ENCODE measurements at places on chromosomes 7 and 10. TPM values are rescaled to one million over a fixed set of nuclear protein-coding genes. Genes with fewer than 3 reads are reported as not detected.

Gene SEMA3E
- total RNA-seq, result not detected

DNA sequence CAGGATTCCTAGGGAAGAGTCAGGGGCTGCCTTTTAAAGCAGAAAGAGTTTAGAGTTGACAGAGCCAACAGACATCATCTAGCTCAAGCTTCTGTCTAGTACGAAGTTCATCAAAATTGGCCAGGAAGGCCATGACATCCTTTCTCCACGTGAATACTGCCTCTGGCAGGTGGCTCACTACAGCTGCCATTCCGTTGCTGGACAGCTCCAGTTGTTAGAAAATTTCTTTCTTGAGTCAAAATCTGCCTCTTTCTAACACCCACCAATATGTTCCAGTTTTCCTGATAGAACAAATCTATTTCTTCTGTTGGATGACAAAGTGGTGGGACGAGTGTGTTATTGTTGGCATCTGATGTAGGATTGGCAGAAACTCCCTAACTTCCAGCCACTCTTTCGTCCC lies 154.9 kb downstream of the ADRA2A start:
- DNase-seq, result no peak

DNA sequence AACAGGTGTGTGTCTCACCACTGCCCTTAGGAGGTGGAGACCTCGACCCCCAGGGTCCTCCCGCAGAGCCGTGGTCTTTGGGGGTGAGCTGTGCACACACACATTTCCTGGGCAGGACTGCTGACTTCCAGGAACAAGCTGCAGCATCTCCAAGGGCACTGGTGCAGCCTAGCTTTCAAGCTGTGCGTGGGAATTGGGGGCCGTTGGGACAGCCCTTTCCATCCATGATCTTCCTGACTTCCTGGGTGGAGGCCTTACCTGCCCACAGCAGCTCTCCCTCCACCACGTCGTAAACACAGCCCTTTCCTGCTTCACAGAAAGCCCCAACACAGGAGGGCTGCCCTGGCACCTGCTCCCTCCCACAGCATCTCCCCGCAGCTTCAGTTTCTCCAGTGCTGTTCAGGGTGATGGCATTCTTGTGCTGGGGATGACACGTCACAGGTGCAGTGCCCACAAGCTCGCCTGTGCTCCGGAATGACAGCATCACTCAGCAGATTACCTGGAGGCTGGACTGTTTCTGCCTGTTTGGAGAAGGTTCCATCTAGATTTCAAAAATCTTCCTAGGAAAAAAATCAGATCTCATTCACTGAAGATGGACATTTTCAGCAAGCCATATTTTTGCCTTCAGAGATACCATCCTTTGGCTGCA lies 208.0 kb upstream of the PPP2R2D start:
- peak; percentile 54 for DNase-seq

Gene SPDYE5
- total RNA-seq, result 0.26 TPM

DNA sequence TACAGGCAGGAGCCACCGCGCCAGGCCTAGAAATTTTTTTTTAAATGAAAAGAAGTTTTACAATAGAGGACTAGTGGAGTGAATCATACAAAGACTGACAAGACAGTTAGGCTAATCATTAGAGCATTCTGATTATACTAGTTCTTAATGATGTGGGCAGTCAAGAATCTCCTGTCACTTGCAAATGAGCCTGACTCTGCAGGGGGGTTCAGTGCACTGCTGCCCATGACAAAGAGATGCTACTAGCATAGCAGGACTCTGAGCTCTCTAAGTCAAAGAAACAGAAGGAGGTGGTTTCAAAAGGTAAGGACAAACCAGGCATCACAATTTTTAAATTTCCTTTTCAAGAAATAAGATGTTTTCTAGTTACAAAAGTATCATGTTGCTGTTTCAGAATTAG lies 59.0 kb downstream of the CCDC6 start:
- no peak for DNase-seq

Gene CALHM1
- not detected for total RNA-seq

Gene LIPK
- not detected for total RNA-seq

Gene PVRIG
- 58.7 TPM for total RNA-seq

GRCh38 chr7:11170175-11170574 lies 196.5 kb downstream of the PHF14 start:
- DNase-seq, result no peak

DNA sequence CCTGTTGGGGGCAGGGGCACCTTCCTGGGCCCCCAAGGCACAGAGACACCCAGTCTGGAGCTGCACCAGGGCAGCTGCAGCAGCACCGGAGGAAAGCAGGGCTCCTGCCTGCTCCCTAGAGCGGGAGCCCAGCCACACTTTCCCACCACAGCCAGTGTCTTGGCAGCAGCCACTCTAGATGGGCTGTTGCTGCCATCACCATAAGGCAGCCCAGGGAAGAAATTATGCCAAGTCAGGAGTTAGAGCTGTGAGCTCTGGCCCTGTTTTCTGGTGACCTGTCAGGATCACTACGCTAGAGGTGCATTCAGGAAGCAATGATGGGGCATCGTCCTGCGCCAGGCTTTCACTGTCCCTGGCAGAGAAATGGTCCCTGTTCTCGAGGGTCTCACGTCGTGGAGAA lies 38.0 kb upstream of the ZNRF2 start:
- DNase-seq, result no peak

DNA sequence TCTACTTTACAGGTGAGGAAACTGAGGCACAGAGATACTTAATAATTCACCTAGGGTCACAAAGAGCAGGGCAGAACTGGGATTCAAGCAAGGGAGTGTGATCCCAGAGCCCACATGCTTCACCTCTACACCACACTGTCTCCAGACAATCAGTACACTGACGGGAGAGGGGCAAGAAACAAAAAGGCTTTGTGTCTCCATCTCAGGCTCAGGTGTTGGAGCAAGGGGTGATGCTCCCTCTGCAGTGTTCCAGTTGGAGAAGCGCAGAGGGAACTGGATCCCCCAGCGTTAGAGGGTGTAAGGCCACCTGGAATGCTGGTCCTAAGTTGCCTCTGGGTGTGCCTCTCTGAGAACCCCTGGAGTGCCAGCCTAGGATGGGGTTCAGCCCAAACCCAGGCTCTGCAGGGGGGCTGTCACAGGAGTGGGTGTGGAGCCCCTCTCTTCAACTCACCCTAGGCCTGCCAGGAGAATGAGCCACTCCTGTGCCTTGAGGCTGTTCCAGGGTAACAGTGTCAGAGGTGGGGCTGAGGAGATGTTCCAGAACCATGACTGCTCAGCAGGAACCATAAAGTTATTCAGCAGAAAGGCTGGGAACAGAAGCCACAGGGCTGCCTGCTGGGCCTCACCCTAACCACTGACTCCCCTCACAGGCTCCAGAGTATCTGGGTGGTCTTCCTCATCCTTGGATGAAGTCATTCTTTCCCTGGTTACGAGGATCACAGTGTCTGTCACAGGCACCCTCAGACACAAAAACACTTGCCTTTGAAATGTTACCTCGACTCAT lies 5.5 kb downstream of the RBP4 start:
- DNase-seq, result no peak

GRCh38 chr7:71800321-71800720 lies 611.8 kb downstream of the CALN1 start:
- DNase-seq, result no peak

Gene MMP21
- 0.27 TPM for total RNA-seq

Gene POU6F2
- total RNA-seq, result not detected

DNA sequence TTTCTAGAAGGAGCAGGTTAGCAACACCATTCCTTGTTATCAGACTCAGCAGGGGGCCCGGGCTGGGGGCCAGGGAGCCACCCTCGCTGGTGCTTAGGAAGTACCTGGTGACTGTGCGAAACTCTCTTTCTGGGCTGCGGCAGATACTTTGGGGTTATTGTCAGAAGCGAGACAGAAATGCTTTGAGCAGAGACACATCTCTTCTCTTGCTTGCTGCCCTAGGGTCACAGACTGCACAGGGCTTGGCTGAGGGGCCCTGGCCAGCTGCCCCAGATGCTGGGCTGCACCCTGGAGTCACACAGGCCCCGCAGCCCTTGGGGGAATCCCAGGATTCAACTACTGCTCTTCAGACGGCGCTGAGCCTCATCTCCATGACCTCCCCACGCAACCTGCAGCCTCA lies 91.9 kb downstream of the WDFY4 start:
- DNase-seq, result no peak

DNA sequence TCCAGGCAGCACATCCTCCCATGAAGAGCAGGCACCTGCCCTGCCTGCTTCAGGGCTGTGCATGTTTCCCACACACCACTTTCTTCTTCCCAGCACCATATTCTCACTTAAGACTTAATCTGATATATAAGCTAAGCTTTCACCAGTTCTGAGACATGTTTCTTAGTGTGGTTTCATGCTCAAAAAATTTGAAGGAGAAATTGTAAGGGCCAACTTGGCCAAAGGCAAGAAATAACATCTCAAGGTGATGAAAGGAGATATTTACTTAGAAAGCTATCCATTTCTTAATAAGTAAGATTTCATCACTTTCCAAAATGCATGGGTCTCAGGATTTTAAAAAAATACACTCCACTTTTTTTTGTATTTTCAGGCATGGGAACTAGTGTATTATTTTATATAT lies 468.1 kb upstream of the AKR1E2 start:
- no peak for DNase-seq

DNA sequence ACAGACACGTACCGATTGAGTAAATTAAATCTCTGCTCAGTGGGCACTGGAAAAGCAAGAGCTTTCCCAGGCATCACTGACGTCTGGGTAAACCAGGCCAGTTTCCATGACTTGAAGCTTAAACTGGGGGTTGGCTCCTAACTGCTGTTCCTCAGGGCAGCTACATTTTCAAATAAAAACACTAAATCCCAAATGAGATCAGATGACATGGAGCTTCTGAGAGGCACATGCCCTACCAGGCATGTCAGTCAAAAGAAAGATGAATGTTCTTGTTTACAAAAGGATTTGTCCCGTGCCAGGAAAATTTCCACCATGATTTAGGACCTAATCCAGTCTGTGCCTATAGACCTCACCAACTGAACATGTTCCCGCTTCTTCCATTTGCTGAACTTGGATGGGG lies 220.2 kb downstream of the KCNMA1 start:
- DNase-seq, result no peak

DNA sequence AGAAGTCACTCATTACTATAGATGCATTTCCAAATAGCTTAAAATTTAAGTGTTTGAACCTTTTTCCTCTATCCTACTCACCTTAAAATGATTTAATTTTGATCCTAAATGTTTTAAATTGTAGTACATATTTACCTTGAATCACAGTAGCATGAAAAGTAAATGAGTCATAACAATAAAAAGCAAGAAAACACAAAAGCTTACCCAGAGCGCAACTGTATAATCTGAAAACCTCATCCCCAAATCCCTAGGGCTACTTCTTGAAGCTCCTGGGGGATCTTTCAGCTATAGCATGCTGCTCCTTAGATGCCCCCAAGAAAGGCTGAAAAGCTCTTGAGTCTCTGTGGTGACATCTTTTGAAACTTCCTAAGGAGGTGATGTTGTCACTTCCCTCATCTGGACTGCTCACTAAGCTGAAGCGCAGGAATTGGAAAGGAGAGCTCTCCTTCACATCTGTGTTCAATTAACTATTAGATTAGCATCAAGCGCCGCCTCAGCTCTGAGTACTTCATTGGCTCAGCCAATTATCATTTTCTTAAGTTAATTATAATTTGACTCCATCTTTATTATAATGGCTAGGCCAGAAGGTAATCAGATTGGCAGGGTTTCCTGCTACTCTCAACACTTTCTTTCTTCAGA lies 60.2 kb downstream of the SEMA3E start:
- no peak for DNase-seq

DNA sequence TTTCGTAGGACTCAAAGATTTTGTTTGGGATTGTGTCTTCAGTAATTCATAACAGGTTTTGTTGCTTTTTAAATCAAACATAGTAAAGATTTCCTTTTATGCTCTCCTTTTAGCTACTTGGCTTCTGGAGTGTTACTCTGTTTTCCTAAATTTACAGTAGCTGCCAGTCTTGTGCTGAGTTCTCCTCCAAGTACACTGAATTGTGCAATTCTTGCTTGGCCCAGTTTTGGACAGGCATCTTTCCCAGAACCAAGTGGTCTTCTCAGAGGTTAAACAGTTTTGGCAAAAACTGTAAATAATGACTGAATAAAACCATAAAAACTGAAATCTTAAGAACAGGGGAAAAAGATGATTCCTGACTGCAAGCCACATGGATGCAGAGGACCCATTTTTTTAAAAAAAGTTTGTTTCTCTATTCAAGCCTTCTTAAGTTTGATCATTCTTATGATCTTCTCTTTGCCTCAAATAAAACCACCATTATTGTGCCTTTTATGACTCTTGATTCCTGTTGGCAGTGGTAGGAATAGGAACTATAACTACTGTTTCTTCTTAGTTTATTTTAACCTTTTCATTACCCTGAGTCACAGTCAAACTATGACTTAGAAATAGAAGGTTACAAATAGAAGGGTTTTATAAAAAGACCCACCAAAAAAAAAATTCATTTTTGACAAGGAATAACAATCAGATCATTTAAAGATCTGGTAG lies 88.0 kb downstream of the MDFIC start:
- DNase-seq, result no peak

- peak; percentile 76 for DNase-seq
Observed at GRCh38 chr7:149719050-149719899, 54.1 kb downstream of the ZNF467 start.

- DNase-seq, result no peak
Observed at GRCh38 chr7:155694851-155695250, 50.4 kb downstream of the RBM33 start.

DNA sequence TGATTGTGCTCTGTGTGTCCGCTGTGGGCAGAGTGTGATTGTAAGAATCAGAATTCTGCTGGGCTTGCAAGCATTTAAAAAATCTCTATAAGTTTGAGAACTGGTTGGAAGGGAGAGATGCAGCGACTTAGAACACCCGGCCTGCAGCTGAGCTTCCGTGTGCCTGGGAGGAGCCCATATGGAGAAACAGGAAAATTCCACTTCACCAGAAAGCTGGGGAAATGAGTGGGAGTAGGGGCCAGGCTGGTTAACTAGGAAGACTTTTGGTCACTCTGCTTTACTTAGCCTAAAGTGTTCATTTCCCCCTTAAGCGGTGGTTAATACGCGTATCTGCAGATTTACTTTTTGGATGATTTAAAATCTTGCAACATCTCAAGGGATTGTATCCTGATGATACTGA lies 72.2 kb downstream of the TCF7L2 start:
- DNase-seq, result no peak

GRCh38 chr7:132355048-132355447 lies 221.2 kb downstream of the PLXNA4 start:
- DNase-seq, result no peak

DNA sequence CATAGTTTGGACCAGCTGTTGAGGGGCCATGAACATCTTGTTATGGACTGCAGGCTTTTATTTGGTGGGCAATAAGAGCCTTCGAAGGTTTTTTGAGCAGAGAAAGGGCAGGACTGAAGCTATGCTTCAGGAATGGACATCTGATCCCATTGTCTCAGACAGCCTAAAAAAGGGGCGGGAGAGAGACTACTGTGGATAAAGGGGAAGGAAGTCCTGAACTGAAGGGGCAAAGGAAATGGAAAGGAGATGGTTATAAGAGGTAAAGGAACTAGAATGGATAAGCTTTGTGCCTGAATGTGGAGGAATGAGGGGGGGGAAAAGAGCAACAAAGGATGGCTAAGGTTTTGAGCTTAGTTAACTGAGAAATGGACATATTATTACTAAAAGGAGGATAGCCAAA lies 172.5 kb downstream of the SKAP2 start:
- DNase-seq, result no peak

Gene COL17A1
- total RNA-seq, result 0.52 TPM

- no peak for DNase-seq
Observed at GRCh38 chr7:25611196-25611595, 382.9 kb upstream of the NPVF start.

Measured in spleen (tissue), 13 donors.